ENCODE measurements at places on chromosomes 5 and 9. TPM values are rescaled to one million over a fixed set of nuclear protein-coding genes. Genes with fewer than 3 reads are reported as not detected.

DNA sequence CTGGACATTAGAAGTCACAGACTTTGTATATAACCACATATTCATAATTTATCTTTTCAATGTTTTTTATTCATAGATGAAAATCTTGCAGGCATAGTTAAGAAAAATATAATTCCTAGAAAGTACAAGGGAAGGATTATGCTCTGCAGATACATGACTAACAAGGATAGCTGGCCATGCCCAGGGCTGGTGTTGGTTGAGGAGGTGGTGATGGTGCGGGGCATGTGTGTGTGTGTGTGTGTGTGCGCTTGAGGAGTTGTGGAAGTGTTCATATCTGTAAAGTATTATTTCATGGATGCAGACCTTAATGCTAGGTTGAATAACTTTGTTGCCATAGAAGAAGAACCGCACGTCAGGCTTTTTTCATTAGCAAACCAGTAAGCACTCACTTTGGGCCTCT lies 1.3 kb downstream of the S1PR3 start:
- no peaks in the 10 kb centered on the region for H3K4me1 ChIP-seq
- peak overlapping the region; percentile 94 for H3K4me3 ChIP-seq
- peak overlapping the region; percentile 13 for H3K27ac ChIP-seq
- H3K27me3 ChIP-seq, result no peaks in the 10 kb centered on the region
- no peak for DNase-seq

DNA sequence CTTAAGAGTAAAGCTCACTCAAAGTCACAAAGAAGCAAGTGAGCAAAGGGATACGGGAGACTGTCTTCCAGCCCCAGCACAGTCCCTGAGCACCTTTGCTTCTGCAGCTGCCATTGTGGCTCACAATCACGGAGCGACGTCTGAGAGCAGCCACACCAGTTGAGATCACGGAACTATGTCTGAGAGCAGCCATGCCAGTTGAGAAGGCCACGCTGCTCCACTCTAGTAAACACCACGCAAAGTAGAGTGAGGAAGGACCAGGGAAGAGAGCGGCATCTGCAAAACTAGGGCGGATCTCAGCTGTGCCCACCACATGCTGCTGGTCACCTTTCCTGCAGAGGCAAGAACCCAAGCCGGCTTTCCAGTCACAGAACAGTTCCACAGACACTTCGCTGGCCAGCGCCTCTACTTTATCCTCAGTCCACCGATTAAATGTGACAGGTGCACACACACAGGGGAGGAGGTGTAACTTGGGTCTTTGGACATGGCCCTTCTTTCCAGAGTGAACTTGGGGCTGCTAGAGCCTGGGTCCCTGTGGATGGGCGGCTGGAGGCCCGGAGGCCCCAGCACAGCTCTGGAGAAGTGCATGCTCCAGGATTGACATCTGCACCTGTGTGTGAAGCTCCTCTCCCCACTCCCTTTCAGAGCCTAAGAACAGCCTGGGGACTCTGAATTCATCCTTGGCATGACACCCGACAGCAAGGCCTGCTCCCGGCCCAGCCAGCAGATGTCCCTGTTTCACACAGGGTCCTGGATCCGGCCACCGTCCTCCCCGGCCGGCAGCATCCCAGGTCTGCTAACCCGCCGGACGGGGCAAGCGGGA lies 324.9 kb upstream of the IRX4 start:
- H3K4me3 ChIP-seq, result no peak overlapping the region
- no peak overlapping the region for H3K27ac ChIP-seq
- H3K27me3 ChIP-seq, result no peaks in the 10 kb centered on the region

DNA sequence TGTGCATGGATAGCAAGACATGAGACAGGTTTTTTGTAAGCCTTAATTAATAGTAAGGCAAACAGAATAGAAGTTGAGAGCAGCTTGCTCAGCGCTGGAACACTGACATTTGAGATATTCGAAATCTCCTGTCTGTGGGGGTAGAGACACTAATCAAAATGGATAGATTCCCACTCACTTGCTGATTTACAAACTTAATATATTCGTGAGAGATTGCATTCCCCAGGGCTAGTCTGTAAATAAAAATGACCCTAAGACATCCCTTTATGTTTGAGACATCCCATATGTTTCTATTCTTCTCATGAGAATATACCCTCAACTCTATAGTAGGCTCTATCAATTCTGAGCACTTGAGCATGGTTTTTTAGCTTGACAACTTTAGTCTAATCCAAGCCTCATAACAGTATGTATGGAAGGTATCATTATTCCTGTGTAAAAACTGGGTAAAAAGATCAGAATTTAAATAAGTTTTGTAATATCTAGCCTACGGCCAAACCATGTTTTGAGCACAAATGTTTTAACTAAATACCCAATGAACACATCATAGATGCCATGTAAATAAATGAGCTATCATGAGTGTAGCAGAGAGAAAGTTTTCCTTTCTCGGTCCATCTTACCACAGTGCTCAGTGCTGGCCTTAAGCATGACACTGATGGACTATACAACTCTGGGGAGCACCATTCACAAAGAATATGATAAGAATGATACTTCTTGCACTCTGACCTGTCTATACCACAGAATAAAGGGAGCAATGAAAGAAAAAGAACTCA lies 609.2 kb downstream of the PSAT1 start:
- no peaks in the 10 kb centered on the region for H3K36me3 ChIP-seq
- DNase-seq, result no peak
- no peaks in the 10 kb centered on the region for H3K27me3 ChIP-seq
- H3K4me1 ChIP-seq, result no peaks in the 10 kb centered on the region
- no peak overlapping the region for H3K4me3 ChIP-seq

DNA sequence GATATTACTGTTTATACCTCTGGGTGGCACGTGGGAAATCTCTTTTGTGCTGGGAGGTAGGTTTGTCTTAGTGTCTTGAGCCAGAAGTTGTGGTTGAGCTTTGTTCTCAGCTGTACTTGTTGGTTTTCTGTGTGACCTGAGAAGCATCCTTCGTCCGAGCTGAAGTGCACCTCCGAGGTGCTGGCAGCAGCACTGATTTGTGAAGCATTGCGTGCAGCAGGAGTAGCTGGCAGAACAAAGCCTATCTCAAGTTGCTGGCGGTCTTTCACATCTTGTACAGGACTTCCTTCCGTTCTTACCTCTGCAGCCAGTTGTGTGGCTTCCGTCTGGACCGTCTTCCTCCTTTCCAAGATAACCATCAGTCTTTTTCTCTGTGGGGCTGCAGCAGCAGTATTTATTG lies 4.3 kb downstream of the PRRC2B start:
- no peaks in the 10 kb centered on the region for H3K27me3 ChIP-seq
- H3K4me1 ChIP-seq, result peaks cover 4% of the 10 kb centered on the region
- no peak for DNase-seq

- H3K27me3 ChIP-seq, result no peaks in the 10 kb centered on the region
- no peak overlapping the region for H3K4me3 ChIP-seq
- H3K27ac ChIP-seq, result no peak overlapping the region
Measured at GRCh38 chr5:44051591-44051990, 337.6 kb downstream of the FGF10 start.

DNA sequence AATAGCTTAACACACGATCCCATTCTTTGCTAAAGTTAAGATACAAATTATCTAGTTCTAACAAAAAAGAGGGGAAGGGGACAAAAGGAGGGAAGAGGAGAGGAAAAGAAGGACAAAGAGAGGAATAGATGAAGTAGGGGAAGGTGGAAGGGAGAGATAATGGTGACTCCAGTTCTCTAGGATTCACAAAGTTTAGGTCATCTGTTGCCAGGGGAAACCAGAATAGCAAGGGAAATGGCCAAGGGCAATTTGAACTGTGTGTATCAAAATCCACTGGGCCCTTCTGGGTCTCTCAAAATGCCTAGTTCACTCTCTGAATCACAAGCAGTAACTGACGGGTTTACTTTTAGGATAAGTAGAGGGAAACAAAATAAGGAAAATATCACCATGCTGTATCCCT lies 7.6 kb downstream of the SLC24A2 start:
- DNase-seq, result no peak
- H3K27ac ChIP-seq, result no peak overlapping the region
- no peaks in the 10 kb centered on the region for H3K36me3 ChIP-seq

- no peaks in the 10 kb centered on the region for H3K27me3 ChIP-seq
- no peaks in the 10 kb centered on the region for H3K36me3 ChIP-seq
- DNase-seq, result no peak
- H3K27ac ChIP-seq, result no peak overlapping the region
- no peaks in the 10 kb centered on the region for H3K4me1 ChIP-seq
Measured at GRCh38 chr5:76705574-76705973, 10.4 kb upstream of the F2R start.

GRCh38 chr5:61028382-61028781 lies 83.4 kb downstream of the NDUFAF2 start:
- no peak overlapping the region for H3K27ac ChIP-seq
- no peaks in the 10 kb centered on the region for H3K27me3 ChIP-seq
- no peaks in the 10 kb centered on the region for H3K36me3 ChIP-seq
- H3K4me1 ChIP-seq, result peaks cover 1% of the 10 kb centered on the region

- DNase-seq, result no peak
- peak overlapping the region; percentile 11 for H3K4me3 ChIP-seq
Measured at GRCh38 chr5:57179262-57180200, 5.7 kb downstream of the GPBP1 start.

GRCh38 chr5:141465351-141465750 lies 10.4 kb upstream of the PCDHGC3 start:
- no peaks in the 10 kb centered on the region for H3K36me3 ChIP-seq
- H3K4me1 ChIP-seq, result no peaks in the 10 kb centered on the region
- no peak overlapping the region for H3K4me3 ChIP-seq
- H3K27ac ChIP-seq, result no peak overlapping the region
- H3K27me3 ChIP-seq, result no peaks in the 10 kb centered on the region

GRCh38 chr5:14406554-14406849 lies 175.1 kb upstream of the OTULINL start:
- no peaks in the 10 kb centered on the region for H3K27me3 ChIP-seq
- no peak overlapping the region for H3K27ac ChIP-seq
- no peaks in the 10 kb centered on the region for H3K4me1 ChIP-seq
- no peak for DNase-seq
- no peak overlapping the region for H3K4me3 ChIP-seq

- H3K4me1 ChIP-seq, result peaks cover 1% of the 10 kb centered on the region
- H3K27ac ChIP-seq, result no peak overlapping the region
- no peak for DNase-seq
- no peaks in the 10 kb centered on the region for H3K27me3 ChIP-seq
Measured at GRCh38 chr5:68304421-68305052, 89.0 kb downstream of the PIK3R1 start.

- H3K4me1 ChIP-seq, result no peaks in the 10 kb centered on the region
- H3K27me3 ChIP-seq, result no peaks in the 10 kb centered on the region
- no peak overlapping the region for H3K4me3 ChIP-seq
- H3K36me3 ChIP-seq, result no peaks in the 10 kb centered on the region
Measured at GRCh38 chr5:65103756-65104440, 335.2 kb downstream of the CWC27 start.

DNA sequence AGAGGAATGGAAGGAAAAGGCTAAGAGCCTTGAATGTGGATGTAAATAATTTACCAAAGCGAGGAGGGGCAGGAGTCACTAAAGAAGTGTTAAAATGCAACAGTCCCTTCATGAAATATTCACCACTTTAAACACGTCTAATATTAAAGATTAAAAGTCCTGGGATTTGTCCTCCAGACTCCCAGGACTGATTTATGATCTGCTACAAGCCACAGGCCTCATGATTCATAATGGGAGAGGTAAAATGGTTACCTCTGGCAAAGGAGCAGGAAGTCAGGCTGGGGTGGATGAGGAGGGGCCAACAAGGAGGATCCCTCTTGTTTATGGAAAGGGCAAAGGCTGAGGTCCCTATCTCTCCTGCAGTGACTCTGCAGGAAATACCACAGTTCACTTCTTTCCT lies 292.4 kb downstream of the TRIM32 start:
- H3K4me1 ChIP-seq, result no peaks in the 10 kb centered on the region
- H3K27me3 ChIP-seq, result no peaks in the 10 kb centered on the region
- H3K4me3 ChIP-seq, result no peak overlapping the region
- no peak for DNase-seq
- H3K27ac ChIP-seq, result no peak overlapping the region

- H3K27ac ChIP-seq, result no peak overlapping the region
- no peaks in the 10 kb centered on the region for H3K4me1 ChIP-seq
- no peaks in the 10 kb centered on the region for H3K36me3 ChIP-seq
- no peaks in the 10 kb centered on the region for H3K27me3 ChIP-seq
- H3K4me3 ChIP-seq, result no peak overlapping the region
- no peak for DNase-seq
Measured at GRCh38 chr5:141753971-141754713, 72.1 kb upstream of the ARAP3 start.

GRCh38 chr5:102921341-102922044 lies 166.4 kb downstream of the PAM start:
- DNase-seq, result no peak
- H3K27me3 ChIP-seq, result no peaks in the 10 kb centered on the region
- no peak overlapping the region for H3K27ac ChIP-seq
- H3K4me3 ChIP-seq, result no peak overlapping the region

DNA sequence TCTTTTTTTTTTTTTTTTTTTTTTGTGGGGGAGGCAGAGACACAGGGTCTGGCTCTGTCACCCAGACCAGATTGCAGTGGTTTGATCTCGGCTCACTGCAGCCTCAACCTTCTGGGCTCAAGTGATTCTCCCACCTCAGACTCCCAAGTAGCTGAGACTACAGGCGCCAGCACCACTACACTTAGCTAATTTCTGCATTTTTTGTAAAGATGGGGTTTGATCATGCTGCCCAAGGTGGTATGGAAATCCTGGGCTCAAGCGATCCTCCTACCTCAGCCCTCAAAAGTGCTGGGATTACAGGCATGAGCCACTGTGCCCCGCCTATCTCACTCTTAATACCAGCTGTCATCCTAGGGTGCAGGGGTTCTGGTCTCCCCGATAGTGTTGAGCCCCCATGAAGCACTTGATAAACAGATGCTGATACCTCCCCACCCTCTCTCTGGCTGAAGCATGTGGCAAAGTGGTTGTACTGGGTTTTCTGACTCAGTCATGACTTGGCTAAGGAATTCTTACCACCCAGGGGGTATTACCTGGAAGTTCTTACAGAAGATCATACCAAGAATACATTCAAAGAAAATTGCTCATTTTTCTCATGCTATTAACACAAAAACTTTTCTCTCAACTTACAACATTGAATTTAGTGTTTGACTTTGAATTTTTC lies 110.2 kb upstream of the DAPK1 start:
- H3K4me3 ChIP-seq, result no peak overlapping the region
- DNase-seq, result no peak
- no peaks in the 10 kb centered on the region for H3K4me1 ChIP-seq
- H3K27ac ChIP-seq, result no peak overlapping the region

Gene C9
- 0.30 TPM for total RNA-seq

Gene CCDC187
- not detected for total RNA-seq

Gene SPATA31E1
- not detected for total RNA-seq

Gene STPG3
- total RNA-seq, result not detected

Gene CNTNAP3
- total RNA-seq, result 9.3 TPM

Gene OBP2A
- total RNA-seq, result not detected

Gene ACER2
- total RNA-seq, result 4.9 TPM

Gene CATSPER3
- total RNA-seq, result 0.29 TPM

Gene FIBCD1
- total RNA-seq, result not detected

Gene MYOZ3
- total RNA-seq, result 14.1 TPM

Gene ZBTB34
- 10.5 TPM for total RNA-seq

Gene PRRX2
- total RNA-seq, result 68.8 TPM

Gene SGCD
- total RNA-seq, result 129 TPM

Gene CARTPT
- total RNA-seq, result not detected

Gene PLEKHG4B
- 0.21 TPM for total RNA-seq

Gene CYLC2
- total RNA-seq, result not detected

Gene SLC34A3
- not detected for total RNA-seq
